ENCODE measurements at places on chromosomes 12 and 14.

DNA sequence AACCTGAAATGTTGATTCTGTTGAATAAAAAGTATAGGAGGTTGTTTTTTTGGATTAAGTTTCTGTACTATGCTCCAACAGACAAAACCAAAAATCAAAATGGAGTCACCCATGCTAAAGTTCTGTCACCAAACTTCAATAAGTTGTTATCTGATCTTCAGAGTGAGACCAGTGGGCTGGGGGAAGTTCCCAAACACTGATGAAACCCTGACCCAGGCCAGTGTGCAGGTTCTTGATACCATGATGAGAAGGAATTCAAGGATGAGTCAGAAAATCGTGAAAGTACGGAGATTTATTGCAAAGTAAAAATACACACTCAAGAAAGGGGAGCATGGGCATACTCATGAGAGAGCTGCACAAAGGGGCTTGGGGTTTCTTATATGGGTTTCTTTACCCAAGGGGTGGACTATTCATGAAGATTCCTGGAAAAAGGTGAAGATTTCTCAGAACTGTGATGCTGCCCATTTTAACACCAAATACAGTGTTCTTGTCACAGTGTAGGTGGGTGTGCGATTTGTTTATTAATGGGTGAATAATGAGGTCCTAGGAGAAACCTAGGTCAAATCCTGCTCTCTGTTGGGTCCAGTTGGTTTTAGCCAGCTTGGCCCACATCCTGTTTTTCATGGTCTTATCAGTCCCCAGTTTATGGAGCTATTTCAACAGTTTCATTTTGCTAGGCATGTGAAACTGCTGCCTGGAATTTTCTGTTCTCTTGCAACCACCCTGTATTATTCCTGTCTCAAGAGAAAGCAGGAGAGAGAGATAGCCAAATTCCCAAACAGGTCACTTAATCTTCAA is 27.5 kb upstream of the DENND5B start:
- DNase-seq = peak; percentile 40

- DNase-seq = no peak
Measured at GRCh38 chr12:47504775-47505446, 200.9 kb downstream of the RPAP3 start.

DNA sequence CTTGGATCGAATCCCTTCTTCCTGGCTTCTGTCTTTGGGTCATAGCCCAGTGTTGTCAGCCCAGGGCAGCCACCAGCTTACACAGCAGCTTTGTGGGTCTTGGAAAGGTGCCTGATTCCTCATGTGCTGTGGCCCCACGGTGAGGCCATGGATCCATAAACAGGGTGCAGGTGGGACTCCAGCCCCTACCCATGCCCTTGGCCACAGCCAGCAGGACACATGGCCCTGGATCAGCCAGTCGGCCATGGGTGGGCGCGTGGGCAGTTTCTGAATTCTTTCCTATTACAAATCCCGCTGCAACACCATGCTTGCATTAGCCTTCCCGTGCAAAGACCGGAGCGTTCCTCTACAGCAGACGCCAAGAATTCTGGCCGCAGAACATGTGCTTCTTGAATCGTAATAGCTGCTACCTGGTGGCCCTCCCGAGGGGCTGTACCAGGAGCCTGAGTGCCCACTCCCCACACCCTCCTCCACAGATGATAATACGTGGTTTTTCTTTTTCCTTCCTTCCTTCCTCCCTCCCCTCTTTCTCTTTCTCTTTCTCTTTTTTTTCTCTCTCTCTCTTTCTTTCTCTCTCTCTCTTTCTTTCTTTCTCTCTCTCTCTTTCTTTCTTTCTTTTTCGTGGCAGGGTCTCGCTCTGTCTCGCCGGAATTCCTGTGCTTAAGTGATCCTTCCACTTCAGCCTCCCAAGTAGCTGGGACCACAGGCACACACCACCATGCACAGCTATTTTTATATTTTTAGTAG is 2.9 kb upstream of the MMP17 start:
- peak; percentile 52 for DNase-seq

GRCh38 chr12:10364815-10365622 is 24.8 kb downstream of the KLRK1 start:
- peak; percentile 90 for DNase-seq

DNA sequence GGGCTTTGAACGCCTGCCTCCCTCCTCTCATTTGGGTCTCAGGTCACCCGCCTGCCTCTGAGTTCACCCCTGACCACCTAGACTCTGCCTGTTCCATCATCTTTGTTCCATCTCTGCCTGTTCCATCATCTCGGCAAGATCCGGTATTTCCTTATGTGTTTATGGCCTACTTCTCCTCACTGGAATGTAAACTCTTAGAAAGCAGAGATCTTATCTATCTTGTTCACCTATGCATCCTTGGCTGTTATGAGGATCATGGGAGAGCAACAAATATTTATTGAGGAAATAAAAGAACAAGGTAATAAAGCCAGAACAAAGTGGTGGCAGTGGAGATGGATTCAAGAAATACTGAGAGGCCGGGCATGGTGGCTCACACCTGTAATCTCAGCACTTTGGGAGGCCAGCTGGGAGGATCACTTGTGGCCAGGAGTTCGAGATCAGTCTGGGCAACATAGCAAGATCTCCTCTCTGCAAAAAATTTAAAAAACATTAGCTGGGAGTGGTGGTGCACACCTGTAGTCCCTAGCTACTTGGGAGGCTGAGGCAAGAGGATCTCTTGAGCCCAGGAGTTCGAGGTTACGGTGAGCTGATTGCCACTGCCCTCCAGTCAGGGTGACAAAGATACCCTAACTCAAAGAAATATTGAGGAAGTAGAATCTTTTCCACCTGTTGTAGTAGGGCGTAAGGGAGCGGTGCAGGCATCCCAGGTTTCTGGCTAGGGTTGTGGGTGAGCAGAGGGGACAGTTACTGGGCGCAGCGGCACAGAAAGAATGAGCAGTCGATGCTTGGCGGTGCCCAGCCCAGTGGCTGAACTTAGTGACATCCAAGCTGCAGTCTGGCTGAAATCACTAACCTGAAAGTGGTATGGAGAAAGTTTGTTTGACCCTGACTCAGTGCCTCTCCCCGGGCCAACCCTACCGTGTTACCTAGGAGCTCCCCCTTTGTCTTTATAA is 1.7 kb upstream of the KLC1 start:
- no peak for DNase-seq

DNA sequence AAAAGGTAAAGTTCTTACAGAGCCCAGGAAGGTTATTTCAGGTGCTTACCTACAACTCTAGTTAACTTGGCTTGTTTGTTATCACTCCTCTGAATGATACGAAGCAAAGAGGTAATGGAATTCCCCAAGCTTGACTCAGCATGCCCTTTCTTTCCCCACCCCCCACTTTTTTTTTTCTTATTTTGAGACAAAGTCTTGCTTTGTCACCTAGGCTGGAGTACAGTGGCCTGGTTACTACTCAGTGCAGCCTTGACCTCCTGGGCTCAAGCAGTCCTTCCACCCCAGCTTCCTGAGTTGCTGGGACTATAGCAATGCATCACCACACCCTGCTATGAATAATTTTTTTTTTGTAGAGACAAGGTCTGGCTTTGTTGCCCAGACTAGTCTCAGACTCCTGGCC is 17.1 kb upstream of the YBX3 start:
- peak; percentile 90 for DNase-seq

GRCh38 chr14:73786636-73787485 is 64.8 kb upstream of the PTGR2 start:
- DNase-seq = peak; percentile 78

DNA sequence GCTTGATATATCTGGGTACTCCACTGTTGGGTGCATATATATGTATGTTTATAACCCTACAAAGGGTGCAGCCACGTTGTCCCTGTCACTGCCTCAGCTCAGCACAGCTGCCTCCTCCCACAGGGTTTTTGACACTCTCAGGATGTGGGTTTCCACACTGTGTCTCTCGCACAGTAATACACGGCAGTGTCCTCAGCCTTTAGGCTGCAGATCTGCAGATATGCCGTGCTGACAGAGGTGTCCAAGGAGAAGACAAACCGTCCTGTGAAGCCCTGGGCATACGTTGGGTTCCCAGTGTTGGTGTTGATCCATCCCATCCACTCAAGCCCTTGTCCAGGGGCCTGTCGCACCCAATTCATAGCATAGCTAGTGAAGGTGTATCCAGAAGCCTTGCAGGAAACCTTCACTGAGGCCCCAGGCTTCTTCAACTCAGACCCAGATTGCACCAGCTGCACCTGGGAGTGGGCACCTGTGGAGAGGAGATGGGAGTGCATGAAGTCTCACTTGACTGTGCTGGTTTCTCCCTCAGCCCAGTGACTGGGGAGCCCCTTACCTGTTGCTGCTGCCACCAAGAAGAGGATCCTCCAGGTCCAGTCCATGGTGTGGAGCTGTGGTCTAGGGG is 498.7 kb downstream of the TMEM121 start:
- DNase-seq = no peak

GRCh38 chr14:64440494-64440893 is 24.8 kb upstream of the AKAP5 start:
- no peak for DNase-seq

DNA sequence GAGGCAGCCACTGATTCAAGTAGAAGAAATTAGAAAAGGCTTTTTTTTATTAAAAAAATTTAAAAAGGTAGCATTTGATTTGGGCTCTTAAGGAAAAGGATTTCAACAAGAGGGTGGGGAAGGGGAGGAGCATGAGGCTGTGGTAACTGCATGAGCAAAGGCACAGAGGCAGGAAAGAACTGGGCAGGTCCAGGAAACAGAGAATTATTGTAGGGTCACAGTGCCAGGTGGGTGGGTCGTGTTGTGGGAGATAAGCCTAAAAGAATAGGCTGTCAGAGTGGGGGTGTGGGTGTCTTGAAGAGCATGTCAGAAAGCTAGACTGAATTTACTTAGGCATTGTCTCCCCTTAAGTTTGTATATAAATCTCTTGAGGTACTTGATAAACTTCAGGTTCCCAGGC is 7.8 kb downstream of the LIMA1 start:
- no peak for DNase-seq

DNA sequence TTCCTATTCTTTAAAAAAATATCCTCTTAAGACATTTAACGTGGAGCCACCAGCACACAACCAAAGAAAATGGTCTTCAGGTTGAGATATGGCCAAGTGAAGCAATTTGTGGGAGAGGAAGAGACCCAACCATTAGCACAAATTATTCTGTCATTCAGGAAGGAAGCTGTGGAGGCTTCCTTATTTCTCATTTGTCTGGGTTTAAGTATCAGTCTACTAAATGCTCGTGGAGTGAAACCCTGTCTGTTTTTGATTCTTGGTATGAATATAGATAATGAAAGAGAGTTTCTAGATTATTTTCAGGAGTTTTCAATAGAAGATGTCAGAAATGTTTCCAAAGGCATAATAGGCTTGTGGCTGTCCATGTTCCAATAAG is 125.1 kb downstream of the GPR65 start:
- no peak for DNase-seq

DNA sequence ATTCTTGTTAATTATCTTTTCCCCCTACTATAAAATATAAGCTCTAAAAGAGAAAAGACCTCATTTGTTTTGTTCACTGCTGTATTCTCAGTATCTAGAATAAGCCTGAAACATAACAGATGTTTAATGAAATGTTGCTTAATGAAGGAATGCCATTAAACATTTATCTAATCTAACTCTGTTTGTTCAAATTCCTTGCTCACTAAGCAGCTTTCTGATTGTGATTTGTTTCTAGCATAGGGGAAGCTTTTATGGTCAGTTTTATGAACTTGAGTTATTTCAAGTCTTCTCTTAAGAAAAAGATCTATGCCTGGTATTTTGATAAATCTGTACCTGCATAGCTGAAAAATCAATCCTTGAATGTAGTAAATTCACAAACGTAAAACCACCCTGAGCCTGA is 308.6 kb downstream of the CCDC91 start:
- no peak for DNase-seq

GRCh38 chr14:87690076-87690613 is 302.8 kb downstream of the GALC start:
- peak; percentile 52 for DNase-seq

- peak; percentile 45 for DNase-seq
Measured at GRCh38 chr12:639566-639965, 23.7 kb downstream of the NINJ2 start.

GRCh38 chr12:129599406-129599805 is 304.4 kb downstream of the TMEM132D start:
- DNase-seq = no peak
